ENCODE measurements at places on chromosomes 1 and 21.

DNA sequence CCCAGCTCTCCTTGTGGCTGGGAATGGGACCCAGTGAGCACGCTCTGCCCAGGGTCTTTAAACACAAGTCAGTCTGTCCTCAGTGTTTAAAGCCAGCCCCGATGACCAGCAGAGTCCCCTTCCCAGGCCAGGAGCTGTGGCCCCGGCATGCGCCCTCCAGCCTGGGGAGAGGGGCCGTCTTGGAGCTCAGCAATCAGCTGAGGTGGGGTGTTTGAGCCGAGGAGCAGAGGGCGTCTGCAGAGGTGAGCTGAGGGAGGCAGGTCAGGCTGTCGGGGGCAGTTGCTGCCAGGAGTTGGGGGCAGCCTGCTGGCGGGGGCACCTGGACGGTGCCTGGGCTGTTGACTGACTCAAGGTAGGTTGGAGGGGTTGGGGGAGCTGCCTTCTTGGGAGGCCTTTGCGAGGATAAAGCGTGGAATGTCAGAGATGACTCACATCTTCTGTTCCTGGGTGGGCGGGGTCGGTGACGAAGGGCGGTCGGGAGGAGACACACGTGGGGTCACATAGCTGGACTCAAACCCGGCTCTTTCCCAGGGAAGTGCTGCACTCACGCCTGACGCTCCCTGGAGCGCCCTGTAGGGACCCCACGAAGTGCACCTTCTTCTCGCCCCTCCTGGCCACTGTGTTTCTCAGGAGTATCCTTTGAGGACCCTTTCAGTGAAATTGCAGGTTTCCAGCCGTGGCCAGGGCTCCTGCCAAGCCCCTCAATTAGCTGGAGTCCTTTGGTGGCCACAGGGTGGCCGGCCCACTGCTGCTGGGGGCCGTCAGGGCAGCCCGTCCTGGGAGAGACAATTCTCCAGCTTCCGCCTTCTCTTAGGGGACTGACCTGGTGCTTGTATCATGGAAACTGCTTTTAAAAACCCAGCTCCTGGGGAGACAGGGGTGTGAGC, 86.2 kb downstream of the SIK1 start:
- DNase-seq: peak; percentile 93

GRCh38 chr1:89483010-89483756, 41.4 kb upstream of the LRRC8B start:
- peak; percentile 88 for DNase-seq

GRCh38 chr1:224047538-224047937, 66.4 kb upstream of the FBXO28 start:
- peak; percentile 9 for DNase-seq

- DNase-seq: no peak
Observed at GRCh38 chr1:29230204-29230552, 556 bp downstream of the MECR start.

DNA sequence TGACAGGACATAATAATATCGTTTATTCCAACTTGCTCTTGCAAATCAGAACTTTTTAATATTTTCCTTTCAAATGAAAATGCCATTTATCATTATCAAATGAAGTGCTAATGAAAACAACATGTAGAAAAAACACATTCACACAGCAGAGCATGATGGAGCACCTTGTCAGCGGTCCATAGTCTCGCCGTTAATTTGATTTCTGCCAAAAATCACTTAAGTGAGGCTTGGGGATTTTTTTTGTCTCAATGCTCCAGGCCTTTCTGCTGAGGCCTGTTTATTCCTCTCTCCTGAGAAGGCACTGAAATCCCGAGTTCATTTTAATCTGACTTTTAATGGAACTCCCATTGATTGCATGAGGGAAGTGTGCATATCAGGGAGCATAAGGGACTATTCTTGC, 122.5 kb downstream of the ELAVL4 start:
- DNase-seq: no peak

DNA sequence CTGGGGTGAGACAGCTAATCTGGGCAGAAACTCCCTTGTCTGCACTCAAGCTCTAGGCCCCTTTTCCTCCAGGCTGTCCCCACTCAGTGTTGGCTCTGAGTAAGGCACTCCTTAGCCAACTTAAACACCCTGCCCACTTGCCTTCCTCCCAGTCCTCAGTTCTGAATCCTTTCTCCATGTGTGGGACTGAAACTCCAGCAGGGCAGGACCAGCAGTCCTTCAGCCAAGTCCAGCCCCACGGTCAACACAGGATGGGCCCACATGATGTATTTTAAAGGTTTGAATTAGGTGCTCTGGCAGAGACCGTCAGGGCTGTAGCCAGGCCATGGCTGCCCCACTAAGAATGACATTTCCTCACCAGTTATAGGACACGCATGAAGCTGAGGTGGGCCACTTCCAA, 107.8 kb downstream of the EDEM3 start:
- no peak for DNase-seq
